Activated CD4-positive, alpha-beta T cell treated with anti-CD3 and anti-CD28 coated beads for 4 hours (primary cell): ENCODE measurements at places on chromosomes 1 and 21.
A peak's percentile ranks its signal among the peaks of the same experiment; 100 is the strongest.

DNA sequence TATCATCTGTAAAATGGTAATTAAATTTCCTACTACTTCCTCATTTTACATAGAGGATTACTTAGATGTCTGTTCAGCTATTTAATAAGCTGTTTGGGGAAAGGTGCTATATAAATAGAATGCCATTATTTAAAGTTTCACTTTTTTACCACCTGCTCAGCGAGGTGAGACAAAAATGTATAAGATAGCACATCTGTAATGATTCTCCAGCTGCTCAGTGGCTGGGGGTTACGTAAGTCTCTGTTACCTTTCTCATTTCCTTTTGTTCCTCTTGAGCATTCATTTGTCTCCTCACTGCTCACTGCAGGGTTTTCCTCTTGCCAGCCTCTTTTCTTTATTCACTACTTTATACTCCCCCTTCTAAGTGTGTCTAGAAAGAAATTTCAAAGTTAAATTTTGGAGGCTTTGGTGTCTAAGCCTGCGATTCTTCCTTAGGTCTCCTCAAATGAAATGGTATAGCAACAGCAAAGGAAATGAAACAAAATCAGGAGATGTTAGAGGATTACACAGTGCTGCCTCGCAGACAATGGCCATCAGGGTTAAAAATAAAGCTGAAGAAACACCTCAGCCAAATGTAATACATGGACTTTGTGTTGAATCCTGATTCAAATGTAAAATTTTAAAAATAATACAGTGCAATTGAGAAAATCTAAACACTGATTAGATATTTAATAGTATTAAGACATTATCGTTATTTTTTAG lies 6.8 kb downstream of the RGS8 start:
- DNase-seq, result no peak

- no peak for DNase-seq
These were observed 616.7 kb downstream of the NPHP4 start for GRCh38 chr1:5375481-5375880.

DNA sequence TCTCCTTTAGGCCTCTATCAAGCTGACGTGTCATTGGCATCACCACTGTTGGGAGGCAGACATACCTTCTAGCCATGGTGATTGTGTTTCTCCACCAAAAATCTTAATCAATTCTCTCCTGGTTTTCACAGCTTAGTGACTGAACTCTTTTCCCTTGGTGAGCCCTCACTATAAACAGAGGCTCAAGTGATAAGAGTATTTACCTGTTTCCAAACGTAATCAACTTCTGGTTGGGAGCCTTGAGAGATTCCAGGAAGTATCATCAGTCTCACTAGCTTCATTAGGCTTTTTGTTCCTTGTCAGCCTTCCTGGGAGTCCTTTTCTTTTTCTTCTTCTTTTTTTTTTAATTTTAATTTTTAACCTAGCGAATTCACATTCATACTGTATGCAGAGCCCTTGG lies 33.8 kb upstream of the KCNQ4 start:
- DNase-seq, result no peak

DNA sequence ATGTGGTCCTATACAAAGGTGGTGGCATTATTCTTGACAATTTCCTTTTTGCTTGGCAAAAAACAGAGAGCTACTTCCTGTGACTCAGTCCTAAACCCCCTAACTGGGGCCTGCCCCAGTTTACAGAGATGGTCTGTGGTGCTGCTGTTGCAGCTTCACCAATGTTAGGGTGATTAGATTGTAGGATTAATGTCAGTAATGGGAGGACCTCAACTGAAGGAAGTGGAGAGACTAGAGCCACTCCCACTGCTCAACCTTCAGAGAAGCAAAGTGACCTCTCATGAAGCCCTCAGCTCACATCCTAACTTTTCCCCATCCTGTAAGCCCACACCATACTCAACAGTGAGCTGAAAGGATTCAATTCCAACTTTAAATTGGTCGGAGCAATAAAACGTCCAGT lies 3.6 kb downstream of the S100A6 start:
- DNase-seq, result peak; percentile 47

- no peak for DNase-seq
These were observed 689.2 kb downstream of the MATN1 start for GRCh38 chr1:30034105-30034626.
